LHCN-M2 (cell line): ENCODE measurements at places on chromosomes 7 and 10. TPM values are rescaled to one million over a fixed set of nuclear protein-coding genes. Genes with fewer than 3 reads are reported as not detected.

GRCh38 chr7:157577061-157577460 is 240.3 kb downstream of the DNAJB6 start:
- DNase-seq = no peak

CFAP46 gene
- not detected in 2 replicates for total RNA-seq

NFE2L3 gene
- 1.6 and 2.6 TPM in 2 replicates for total RNA-seq

SPDYE5 gene
- total RNA-seq = not detected in 2 replicates

DNA sequence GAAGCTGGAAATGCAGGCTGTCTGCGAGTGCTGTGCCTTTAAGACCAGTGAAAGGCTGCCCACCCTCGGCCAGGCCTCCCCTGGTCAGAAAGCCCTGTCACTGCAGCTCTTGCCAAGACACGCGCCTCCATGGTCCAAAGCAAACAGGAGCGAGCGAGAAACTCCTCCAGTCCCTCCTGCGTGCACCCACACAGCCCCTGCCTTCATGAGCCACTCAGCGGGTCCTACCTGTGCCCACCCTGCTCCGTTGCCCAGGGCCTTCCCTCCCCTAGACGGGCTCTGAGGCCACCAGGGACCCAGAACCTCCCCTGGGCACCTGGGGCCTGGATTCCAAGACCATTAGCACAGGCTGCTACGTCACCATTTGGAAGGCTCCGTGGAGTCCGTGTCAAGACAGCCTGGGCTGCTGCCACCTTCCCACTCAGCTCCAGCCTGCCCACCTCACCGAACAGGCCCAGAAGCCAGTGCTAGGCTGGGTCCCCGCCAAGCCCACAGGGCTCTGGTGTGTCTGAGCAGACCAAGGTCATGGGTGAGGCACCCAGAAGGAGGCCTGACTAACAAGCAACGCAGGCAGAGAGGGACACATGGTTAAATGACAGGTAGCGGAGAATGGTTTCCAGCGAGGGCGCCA is 144.5 kb downstream of the NEURL1 start:
- no peak for DNase-seq

TPST1 gene
- total RNA-seq = 53.6 and 68.8 TPM in 2 replicates

GNB2 gene
- total RNA-seq = 176 and 205 TPM in 2 replicates

AASS gene
- total RNA-seq = 9.0 and 11.0 TPM in 2 replicates

ARHGEF5 gene
- total RNA-seq = 1.3 and 1.5 TPM in 2 replicates

GRCh38 chr10:124518366-124518765 is 56.7 kb downstream of the LHPP start:
- DNase-seq = no peak

OR9A2 gene
- not detected in 2 replicates for total RNA-seq

DNA sequence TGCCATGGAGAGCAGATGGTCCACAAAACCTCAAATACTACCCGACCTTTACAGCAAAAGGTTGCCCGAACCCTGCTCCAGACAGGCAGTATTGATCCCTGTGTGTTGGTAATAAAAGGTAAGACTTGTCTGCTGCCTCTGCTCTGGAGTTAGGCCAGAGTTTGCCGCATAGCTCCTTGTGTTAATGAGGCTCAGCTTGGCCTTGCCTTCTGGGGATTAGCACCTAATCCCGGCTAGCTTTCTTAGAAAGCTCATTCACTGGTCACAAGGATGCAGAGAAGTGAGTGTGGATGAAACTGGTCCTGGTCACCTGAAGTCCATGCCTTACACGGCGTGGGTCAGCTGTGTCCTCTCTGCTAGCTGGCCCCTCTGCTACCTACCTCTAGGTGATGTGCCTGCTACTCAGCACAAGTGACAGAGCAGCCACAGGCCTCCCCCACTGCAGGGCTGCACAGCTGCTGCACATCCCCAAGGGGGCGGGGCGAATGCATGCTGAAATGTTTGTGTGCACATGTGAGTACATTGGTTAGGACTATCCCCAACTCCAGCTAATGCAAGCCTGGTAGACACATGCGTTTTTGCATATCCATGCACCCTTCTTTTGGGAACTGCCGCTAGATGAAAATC is 31.7 kb upstream of the SYPL1 start:
- DNase-seq = no peak

TFEC gene
- total RNA-seq = not detected in 2 replicates

DNA sequence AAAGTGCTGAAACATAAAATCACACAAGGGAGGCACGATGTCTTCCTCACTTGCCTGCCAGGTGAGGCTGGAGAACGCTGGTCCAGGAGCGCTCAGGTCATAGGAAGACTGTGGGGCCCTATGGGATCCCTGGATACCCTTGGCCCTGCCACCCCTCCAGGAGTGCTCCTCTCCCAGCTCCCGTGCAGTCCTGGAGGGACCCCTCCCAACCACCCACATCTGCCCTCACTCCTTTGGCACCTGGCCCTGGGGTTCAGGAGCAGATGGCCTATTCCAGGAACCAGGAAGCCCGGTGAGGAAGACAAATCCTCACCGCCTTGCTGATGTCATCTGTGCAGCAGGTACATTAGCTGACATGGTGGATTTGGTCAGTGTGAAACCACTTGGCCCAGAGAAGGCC is 3.7 kb upstream of the CXCL12 start:
- no peak for DNase-seq

DNA sequence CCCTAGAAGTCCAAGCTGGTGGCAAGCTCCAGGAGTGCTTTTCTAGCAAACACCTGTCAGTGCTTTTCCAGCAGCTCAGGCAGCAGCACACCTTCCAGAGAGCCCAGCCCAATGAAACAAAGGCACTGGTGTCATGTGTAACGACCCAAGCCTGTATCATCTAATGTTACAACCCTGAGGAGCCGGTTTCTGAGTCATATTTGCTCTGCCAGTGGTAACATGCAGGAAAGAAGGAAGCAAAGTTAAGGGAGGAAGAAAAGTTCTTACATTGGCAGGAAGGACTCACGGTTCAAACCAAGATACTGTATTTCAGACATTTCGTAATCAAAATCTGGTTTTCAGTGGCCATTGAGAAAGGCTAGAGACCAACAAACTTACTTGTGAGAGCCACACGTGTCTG is at the start of gene ANKRD22:
Gene ANKRD22 (minus strand): TSS at position 139 of the 400 bp plus-strand sequence. CDS start 237 bp downstream, outside the sequence.
- peak; percentile 84 for DNase-seq

- DNase-seq = no peak
These were observed 12.1 kb downstream of the KCNH2 start for GRCh38 chr7:150966002-150966401.

ERVW-1 gene
- total RNA-seq = not detected in 2 replicates

ABCB4 gene
- not detected in 2 replicates for total RNA-seq

SCIN gene
- total RNA-seq = 0.40 and 1.0 TPM in 2 replicates

ECHDC3 gene
- 3.2 and 6.5 TPM in 2 replicates for total RNA-seq

DNA sequence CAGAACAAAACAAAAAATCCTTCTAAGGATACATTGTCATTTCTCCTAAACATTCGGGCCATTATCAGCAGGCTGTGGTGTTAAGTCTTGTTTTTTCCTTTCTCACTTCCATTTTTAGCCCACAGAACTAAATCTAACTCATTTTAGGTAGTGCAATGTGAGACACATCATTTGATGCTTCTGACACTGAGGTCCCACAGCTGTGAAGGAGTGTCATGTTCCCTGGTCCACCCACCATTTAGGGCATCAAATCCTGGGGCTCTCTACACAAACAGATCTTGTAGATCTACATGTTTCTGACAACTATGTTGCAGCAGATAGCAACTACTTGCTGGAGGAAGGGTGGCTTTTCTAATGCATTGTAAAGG is 232.5 kb upstream of the IGFBP3 start:
- no peak for DNase-seq

- DNase-seq = no peak
These were observed 15.9 kb downstream of the KCNH2 start for GRCh38 chr7:150962290-150962552.

- no peak for DNase-seq
These were observed 3.4 kb downstream of the H2BK1 start for GRCh38 chr7:151206914-151207313.

GRCh38 chr10:46525177-46525823 is 31.2 kb downstream of the GPRIN2 start:
- peak; percentile 70 for DNase-seq

DNA sequence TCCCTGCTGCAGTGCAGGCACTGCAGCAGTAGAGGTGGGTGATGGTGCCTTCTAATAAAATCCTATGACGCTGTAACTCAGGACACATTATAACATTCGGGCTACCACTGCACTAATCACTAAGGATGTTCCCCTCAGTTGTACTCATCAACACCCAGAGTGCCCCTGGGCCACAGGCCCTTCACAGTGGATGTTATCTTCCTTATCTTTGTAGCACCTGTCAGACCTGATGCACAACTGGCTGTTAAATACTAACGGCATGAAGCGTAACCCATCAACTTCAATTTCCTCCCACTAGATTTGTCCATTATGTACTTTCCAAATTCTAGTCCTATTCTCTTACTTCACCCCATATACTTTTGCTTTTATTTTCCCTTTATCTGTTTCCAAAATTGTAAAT is 66.3 kb downstream of the PARD3 start:
- no peak for DNase-seq

MYPN gene
- total RNA-seq = 31.8 and 32.7 TPM in 2 replicates
